ENCODE measurements at places on chromosomes 7 and 10.

GRCh38 chr10:126006906-126007305 lies 110.5 kb downstream of the FANK1 start:
- no peak for DNase-seq

- DNase-seq, result no peak
Observed at GRCh38 chr10:79346388-79347225, 662 bp upstream of the PPIF start.

DNA sequence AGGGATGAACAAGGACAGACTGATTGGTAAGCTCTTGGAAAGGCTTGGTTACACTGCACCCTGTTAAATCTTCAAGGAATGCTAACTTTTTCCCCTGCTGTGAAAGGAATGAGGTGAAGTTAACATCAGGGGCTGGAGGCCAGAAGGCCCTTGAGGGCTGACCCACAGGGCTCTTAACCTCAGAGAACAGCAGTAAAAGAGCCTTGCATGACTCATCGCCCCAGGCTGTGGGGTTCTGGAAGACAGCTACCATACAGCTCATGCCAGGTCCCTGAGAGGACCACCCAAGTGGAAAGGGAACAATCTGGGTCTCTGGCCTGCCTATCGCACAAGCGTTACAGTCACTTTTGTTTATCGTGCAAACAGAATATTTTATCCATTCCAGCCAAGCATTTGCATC lies 54.4 kb downstream of the CYP2C9 start:
- DNase-seq, result no peak

DNA sequence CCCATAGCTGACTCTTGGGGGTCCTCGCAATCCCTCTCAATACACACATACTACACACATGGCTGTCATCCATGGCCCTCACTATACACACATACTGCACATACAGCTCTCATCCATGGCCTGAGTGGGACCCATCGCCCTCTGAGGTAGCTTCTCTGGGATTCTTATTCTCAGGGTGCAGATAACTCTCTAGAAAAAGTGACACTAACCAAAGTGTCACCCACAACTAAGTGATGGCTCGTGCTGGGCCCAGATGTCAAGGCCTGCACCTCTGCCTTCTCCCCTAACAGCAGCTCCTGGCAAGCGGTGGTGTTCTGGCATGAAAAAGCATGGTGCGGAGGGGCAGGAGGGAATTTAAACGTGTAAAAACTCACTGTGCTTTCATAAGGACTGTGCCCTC lies 62.7 kb upstream of the ZPBP start:
- DNase-seq, result no peak

DNA sequence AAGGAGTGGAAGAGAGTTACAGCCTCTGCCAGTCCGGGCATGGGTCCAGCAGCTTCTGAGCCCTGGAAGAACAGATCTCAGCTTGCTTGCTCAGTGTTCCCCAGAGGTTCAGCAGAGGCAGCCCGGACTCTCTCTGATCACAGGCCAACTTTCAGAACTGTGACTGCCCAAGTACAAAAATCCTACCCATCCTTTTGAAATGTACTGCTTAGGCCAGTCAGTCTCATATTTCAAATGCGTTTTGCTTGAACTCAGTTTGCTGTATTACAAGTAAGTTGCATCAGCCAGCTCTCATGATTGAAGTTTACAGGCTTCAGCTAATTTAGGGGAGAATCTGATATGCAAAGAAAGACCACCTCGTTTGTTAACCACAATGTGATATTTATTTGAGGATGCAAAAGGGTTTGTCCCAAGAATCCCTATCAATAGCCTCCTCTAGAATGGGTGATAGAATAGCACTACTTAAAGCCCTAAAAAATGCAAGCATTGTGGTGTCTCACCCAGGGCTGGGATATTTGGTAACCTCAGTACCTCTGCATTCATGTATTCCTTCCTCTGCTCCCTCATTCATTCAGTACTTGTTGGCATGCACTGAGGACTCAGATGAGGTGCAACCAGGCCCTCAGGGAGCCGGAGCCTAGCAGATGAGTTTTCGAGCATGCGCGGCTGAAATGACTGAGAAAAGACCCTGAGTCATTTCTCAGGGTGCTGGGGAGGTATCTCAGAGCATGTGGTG lies 7.0 kb downstream of the AIMP2 start:
- DNase-seq, result no peak

DNA sequence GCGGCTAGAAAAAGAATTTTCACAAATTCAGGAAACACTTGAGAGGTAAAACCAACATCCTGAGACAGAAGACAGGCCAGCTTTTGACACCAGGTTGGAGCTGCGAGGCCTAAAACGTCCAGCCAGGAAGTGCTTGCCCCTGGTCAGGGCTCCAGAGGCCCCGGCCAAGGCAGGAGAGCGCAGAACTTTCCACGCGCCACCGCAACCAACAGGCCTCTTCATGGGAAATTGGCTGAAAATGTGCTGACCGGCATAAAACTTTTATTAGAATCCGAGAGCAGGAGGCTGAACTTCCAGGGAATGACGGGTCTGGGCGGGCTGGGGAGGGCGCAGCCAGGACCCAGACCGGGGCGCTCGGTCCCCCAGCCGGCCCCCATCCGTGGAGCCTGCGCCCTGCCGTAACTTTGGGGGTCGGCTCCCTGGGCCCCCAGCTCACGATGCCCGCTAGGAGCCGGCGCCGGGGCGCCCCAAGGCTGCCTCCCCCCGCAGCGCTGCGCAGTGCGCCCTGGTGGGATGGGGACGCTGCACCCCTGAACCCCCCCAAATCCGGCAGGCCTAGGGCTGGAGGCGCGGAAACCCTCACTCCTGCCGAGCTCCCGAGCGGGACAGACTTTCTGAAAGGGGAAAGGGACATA lies 414.0 kb upstream of the MKI67 start:
- no peak for DNase-seq

- no peak for DNase-seq
Observed at GRCh38 chr7:107152011-107152410, 16.8 kb upstream of the HBP1 start.

DNA sequence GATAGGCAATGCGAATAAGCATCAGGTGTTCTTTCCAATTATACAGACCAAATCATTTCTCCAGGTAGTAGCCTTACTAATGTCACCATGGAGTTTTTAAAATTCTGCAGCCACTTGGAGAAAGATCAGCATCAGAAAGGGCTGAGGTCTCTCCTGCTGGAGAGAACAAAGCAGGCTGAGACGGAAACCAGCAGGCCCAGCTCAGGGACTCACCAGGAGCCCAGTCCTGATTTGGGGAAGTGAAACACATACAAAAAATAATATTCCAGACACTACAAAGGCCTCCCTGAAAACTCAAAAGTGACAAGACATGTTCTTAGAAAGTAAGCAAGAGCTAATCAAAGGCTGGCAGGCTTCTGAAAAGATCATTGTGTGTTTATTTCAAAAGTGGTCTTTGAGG lies 207.1 kb upstream of the GHITM start:
- no peak for DNase-seq

DNA sequence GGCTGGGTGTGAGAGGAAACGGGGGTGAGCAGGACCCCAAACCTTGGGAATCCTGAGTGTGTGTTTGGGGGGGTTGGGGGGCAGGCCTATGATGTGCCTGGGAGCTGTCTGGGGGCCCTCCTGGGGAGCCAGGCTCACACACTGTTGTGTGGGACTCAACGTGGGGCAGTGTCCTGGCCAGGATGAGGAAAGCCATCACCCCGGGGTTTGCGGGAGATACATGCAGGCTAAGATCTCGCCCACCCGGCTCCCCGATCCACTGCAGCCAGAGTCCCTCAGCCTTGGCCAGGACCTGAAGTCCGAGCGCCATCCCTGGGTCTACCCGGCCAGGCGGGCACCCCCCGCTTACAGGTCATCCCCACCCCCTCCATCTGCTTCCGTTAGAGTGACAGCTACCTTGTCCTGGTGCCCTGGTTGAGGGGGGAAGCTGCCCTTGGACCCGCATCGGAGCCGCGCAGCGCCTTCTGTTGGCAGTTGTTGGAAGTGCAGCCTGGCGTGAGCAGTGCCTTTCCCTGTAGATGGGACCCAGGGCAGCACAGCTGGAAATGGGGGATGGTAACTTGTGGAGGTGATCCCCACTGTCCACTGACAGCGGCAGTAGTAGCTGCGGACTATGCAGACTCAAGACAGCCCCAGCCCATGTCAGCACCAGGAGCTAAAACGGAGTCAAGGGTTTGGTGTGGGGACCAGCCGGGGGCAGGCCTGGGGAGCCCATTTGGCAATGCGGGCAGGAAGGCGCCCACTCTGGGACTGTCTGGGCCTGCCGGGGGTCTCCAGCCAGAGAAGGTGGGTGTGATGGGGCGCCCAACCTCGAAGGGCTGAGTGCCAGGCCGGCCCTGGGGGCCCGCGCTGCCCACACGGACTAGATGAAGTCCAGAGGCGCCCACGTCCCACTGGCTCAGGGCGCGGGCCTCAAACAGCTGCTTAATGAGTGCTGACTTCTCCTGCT lies 885.6 kb upstream of the ZNF722 start:
- no peak for DNase-seq

DNA sequence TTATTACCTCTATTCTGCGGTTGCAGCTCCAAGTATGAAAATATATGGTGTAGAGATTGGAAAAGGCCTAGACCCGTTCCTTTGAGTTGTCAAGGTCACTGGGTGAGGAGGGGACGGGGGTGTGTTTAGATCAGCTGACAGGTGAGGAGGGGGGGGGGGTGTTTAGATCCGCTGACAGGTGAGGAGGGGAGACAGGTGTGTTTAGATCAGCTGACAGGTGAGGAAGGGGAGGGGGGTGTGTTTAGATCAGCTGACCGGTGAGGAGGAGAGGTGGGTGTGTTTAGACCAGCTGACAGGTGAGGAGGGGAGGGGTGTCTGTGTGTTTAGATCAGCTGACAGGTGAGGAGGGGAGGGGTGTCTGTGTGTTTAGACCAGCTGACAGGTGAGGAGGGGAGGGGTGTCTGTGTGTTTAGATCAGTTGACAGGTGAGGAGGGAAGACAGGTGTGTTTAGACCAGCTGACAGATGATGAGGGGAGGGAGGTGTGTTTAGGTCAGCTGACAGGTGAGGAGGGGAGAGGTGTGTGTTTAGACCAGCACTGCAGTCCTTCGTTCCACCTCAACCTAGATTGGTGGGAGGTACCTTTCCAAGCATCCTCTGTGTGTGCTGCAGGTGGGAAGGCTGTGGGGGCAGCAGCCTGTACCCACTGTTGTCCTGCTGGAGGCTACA lies 655.0 kb upstream of the ADARB2 start:
- DNase-seq, result no peak

DNA sequence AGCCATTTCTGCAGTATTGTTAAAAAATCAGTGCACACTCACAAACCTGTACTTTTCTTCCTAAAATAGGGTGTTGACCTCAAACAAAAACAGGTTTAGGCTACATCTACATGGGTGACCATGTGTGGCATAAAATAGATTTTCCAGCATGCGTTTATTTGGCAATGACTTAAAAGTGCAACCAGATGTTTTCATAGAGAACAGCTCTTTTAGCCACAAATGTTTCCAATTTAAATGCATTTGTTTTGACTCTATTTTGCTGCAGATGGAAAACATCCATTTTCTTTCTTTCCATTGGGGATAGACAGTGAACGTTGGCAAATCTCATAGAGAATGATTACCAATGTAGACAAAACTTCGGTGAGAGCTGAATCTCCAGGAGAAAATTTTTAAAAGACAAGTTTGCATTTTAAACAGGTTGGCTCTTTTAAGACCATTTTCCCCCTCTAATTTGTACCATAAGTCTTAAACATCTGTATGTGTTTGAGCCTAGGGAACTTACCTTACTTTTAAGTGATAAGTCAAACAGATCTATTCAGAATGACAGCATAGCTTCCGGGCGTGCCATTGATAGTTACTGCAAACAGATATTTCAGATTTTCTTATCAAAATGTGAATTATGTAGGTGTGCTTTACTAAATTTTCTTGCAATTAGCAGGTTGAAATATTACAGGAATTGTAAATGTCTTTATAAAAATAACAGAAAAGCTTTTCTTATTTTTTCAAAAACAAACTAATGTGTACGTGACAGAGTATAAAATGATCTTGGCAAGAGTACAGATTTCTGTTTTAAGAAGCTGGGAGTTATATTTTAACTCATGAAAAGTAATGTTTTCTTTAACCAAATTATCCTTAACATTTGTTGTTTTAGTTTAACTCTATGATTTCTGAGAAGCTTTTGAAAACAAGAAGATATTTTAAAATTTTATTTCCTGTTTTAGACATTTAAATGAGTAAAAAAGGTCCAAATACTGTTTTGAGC lies 144.9 kb downstream of the HGF start:
- no peak for DNase-seq

DNA sequence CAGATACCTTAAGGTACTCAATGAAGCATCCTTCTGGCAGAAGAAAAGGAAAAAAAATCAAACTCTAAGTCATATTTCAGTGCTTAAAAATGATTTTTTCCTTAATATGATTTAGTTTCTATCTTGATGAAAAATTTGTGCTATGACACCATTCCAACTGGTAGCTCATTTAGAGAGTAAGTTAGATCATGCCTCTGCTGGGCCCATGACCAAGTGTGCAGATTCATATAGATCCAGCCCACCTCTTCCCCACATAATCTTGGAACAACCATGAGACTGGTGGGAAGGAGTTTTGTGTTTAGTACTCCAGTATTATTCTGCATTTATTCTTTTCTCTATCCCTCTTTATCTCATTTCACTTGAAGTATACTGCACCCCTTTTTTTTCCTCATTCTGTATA lies 908.3 kb downstream of the KCNMA1 start:
- DNase-seq, result no peak

DNA sequence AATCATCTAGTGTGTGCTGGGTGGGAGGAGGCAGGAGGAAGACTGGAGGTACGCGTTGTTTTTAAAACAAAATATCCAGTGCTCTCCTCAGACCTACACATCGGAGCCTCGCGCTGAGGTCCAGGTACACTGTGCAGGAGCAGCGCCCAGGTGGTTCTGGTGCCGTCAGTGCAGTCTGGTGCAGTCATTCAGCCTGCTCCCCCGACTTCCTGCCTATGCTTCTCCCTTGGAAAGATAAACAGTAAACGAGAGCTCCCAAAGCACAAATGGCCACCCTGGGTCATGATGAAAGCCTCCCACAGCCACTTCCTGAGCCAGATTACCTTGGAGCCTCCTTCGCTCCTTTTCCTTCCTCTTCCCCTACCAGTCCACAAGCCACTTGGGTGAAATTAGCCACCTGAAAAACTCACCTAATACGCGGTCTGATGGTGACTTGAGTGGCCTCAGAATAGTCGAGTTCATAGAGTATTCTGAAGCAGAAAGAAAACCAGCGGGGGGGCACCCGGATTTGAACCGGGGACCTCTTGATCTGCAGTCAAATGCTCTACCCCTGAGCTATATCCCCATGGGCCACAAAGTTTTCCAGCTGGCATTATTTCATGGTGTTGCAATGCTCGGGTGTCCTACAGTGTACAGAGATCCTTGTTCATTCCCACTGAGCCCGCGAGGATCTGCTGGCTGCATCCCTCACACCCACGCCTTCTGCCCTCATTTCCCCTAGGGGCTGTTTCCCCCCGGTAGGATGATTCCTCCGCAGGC lies 82.5 kb downstream of the ZNF467 start:
- peak; percentile 10 for DNase-seq

GRCh38 chr10:121694966-121695643 lies 96.9 kb upstream of the FGFR2 start:
- no peak for DNase-seq
